ENCODE measurements at places on chromosomes 4 and X.

- DNase-seq, result no peak
Observed at GRCh38 chr4:66556651-66557278, 886.5 kb upstream of the EPHA5 start.

DNA sequence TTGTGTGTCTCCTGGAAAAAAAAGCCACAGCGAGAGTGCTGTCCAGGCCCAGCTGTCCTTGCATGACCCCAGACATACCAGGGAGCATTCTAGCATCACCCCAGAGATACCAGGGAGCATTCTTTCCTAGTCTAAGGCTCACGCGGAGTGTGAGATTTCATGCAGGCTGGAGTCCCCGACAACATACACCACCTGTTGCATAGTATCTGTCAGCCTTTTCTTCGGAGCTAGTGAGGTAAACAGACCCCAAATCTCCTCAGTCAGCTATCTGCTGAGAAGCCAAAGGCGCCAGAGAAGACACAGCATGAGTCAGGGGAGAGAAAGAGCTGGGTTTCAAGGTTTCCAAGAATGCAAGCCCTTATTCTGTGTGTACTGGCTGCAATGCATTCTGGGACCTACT lies 23.1 kb upstream of the ZXDA start:
- DNase-seq, result no peak

DNA sequence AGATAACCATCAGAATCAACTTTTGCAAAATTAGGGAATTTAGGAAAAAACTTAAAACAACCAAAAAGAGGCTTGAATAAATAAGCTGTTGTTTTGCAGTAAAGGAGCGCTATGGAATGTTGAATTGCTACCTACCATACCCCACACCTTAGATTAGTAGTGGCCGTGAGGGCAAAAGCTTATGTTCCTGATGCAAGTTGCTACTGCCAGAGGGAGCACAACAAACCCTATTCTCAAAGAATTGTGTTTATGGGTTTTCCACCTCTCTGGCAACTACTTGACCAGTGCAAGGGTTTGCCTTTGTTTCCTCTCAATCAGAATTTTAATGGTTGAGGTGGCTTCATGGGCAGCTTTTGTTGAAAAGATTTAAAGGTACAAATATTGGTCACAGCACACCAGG lies 268.1 kb downstream of the LAS1L start:
- no peak for DNase-seq

DNA sequence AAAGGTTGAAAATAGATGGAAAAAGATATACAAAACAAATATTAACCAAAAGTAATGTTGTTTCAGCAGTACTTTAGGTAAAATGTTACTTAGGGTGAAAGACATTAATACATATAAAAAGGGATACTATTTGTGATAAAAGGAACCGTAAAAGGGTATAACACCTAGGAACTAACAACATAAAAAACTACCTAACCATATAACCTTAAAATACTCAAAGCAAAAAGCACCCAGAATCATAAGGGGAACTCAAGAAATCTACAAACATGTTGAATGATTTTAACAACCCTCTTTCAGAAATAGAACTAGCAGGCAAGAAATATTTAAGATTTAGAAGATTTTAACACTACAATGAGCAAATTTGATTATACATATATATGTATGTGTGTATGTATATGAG lies 11.5 kb downstream of the MOSPD2 start:
- no peak for DNase-seq

DNA sequence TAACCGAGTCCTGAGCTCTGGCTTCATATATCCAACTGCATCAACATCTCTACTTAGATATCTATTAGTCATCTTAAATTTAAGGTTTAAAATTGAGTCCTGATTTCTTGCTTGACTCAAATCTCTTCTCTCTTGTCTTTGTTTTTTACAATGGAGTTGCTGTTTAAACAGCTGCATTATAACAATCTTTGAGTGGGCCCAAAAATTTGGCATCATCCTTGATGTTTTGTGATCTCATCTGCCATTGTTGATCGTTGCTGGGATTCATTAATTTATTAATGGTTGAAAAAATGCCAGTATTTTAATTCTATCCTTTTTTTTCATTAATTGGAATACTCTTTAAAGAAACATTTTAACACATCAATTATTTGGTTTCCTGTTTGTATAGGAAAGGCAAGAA lies 82.2 kb downstream of the STIM2 start:
- DNase-seq, result no peak

DNA sequence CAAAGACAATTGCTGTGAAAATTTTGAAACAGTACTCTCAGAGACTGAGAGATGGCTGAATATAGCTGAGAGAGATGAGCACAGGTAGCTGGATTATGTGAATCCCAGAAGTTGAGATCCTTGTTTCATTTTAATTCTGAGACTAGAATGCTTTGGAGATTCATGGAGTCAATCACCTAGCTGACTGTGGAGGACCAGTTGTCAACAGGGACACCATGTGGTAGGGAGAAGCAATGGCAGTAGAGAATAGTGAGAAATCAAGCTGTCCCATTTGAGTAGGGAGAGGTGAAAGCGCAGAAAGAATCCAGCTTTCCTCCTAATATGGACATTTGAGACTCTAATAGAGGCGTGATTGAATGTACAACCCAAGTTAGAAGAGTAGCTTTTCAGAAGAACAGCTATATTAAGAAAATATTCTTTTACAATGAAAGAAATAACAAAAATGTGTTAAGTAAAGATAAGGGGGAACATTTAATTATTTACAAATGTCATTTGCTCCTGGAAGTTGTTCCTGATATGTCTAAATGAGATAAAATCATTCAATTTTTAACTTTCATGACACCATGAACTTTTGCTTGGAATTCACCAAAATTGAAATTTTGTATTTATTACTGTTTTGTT lies 30.3 kb upstream of the GLRB start:
- peak; percentile 58 for DNase-seq

GRCh38 chr4:190121759-190122158 lies 51.8 kb upstream of the DUX4 start:
- DNase-seq, result no peak

GRCh38 chrX:153487590-153488071 lies 7.1 kb upstream of the BGN start:
- DNase-seq, result no peak

DNA sequence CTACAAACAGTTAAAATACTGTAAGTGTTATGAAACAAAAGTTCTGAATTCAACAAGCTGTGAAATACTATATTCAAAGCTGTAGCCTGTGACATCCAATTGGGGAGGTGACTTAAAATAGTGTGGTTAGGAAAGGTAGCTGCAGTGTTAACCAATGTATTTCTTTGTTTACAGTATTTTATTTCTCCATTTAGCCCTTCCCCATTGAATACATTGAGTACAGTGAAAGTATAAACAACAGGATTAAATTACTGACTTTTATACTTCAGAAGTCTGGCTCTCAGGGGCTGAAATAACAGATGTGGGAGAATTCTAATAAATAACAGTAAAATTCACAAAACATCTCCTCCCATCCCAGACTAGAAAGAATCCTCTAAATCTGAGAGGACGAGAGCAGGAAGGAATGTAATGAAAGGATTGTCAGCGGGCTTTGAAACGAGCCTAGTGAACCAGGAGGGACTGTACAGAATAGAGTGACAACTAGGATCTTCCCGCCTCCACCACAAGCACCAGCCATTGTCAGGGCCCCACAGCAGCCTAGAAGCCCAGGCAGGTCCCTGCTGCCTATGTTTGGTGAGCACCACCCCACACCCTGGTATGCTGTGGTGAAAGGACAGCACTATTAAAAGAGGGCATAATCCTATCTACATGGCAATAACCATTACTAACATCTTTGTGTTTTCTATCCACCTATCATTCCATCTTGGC lies 73.7 kb downstream of the SPCS3 start:
- DNase-seq, result no peak

- DNase-seq, result no peak
Observed at GRCh38 chr4:86717651-86718050, 123.5 kb downstream of the PTPN13 start.

- DNase-seq, result no peak
Observed at GRCh38 chrX:34749896-34750295, 92.8 kb upstream of the TMEM47 start.

DNA sequence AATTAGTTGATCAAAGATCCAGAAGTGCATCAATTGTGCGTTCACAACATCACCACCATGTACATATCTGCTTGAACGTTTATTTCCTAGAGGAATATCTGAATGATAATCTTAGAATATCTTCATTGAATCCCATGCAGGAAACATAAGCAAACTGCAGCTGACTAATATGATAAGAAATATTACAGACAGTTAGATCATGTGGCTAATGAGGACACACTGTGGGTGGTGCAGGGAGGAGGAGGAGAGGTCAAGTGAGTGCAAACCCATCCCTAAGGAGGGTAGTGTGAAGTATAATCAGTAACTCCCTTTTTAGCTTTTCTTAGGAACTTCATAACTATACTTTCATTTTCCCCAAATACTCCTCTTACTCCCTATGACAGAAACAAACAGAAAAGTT lies 58.3 kb upstream of the HPGD start:
- DNase-seq, result no peak

DNA sequence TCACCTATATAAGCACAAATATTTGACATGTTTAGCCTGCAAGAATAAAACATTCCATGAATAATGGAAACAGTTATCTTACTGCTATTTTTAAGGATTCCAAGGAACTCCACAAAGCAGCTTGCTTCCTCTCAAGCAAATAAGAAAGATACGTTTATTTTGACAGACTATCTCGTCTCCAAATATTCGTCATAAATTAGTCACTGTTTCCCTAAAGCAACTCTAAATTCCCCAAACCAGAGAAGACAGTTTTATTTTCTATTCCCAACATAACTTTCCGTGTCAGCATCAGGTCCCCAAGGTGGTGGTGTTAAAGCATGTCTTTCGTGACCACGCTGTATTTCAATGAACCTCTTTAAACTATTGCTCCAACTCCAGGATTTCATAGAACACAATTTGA lies 24.3 kb upstream of the DKK2 start:
- no peak for DNase-seq

DNA sequence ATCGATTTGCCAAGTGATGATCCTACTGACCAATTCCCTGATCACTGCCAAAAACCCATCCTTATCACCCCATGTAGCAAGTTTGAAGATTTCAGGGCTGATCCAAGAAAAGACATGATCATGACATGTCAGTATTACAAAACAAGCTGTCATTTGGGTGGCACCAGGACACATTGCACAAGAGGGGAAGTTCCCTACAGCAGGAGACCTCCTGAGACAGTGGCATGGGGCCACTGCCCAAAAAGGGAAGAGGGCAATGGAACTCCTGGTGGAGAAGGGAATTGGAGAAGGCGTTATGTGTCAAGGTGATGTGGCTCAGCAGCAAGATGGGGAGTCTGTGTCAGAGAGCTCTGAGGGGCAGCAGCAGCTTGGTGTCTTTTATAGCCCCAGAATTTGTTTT lies 43.4 kb downstream of the ZNF182 start:
- DNase-seq, result no peak

DNA sequence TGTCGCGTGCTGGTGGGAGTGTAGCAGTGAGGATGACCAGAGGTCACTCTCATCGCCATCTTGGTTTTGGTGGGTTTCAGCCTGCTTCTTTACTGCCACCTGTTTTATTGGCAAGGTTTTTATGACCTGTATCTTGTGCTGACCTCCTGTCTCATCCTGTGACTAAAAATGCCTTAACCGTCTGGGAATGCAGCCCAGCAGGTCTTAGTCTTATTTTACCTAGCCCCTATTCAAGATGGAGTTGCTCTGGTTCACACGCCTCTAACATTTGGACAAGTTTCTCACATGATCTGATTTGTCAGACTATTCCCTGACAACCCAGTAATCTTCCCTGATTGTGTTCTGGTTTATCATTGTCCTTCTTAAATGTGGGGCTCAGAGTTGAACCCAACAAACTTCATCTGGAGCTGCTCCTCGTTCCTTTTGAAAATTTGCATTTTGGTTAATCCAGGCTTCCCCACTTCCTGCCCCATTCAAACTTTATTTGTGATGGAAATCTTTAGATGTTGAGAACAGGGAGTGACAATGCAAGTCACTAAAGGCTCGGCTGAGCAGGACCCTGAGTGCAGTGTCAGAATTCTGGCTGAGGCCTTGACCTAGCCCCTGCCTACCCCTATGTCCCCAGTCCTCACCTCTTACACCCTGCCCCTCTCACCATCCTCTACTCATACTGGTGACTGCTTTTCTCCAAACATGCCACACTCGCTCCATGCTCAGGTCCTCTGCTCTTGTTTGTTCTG lies 226.8 kb downstream of the STIM2 start:
- no peak for DNase-seq

- DNase-seq, result no peak
Observed at GRCh38 chrX:2657532-2658113, 33.5 kb upstream of the CD99 start.

DNA sequence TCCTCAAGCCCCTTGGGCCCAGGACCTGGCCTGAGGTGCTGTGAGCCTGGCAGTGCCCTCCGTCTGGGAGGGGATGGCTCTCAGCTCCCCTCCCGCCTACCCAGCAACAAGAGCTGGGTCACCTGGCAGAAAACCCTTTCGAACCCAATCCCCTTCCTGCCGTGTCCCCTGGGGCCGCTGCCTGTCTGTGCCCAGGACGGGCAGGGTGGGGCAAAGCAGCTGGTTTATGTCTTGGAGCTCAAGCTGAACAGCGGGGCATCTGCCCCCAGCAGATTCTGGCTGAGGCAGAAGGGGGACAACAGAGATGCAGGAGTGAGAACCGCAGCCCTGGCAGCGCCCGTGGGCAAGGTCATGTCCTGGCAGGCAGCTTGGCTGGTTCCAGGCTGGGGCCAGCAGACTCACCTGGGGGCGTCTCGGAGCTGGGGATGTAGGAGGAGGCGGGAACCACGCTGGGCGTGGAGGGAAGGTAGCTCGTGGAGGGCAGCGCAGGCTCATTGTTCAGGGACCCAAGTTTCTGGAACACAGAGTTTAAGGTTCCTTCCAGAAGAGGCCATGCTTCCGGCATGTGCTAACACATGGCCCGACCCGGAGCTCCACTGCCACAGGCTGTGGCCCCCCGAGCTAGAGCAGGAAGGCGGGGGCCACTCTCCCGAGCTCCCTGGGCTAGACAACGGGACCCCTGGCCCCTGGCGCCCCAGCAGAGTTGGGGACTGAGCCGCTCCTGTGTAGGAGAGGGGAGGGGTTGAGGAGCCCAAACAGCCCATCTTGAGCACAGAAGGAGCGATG lies 24.2 kb downstream of the NELFA start:
- no peak for DNase-seq

GRCh38 chr4:7757501-7758471 lies 181.9 kb downstream of the AFAP1 start:
- DNase-seq, result no peak

DNA sequence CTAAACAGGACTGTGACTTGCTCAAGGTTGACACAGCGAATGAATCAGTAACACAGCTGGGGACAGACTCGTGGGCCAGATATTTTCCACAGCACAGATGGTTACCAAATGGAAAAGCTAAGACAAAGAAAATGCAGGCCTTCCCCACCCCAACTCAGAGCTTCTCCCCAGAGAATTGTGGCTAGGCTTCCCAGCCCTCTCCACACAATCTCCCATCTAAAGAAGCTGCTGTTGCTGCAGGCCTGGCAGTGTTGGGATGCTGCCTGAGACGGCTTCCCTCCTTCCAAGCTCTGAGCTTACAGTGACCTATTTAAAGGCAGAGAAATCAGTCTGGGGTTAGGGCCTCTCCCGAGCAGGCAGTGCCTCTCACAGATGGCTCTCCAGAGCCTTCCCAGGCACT lies 46.5 kb upstream of the PGRMC1 start:
- no peak for DNase-seq

GRCh38 chrX:13119386-13119785 lies 75.0 kb upstream of the FAM9C start:
- peak; percentile 59 for DNase-seq
